ENCODE measurements at places on chromosomes 3 and 15. TPM values are rescaled to one million over a fixed set of nuclear protein-coding genes. Genes with fewer than 3 reads are reported as not detected.

DNA sequence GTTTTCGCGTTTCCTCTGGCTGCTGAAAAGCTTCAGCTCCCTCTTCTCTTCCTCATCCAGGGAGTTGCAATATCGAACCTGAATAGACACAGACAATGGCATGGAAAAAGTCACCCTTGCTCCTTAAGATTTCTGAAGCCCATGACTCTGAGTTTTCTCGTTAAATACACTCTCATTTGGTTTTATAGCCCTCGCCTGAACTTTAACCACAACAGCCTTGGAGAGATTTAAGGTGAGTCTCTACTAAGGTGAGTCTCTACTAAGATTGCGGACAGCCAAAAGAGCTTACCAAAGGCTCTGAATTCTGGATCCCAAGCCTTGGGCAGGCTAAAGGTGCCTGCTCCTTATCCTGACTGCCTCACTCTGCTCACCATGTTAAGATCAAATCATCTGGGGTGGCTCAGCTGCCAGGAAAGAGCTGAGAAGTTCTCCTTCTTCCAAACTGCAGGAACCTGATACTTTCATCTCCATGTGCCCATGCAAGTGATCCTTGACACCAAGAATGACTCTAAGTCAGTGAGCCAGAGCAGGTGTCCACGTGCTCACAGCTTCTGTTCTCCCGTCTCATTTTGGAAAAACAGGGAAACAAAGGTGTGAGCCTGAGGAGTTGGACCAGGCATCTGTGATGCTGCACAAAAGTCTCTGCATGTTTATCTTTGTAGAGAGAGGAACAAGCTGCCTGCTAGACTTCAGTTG is 65.1 kb downstream of the PRICKLE2 start:
- no peak overlapping the region for H3K27ac ChIP-seq
- H3K4me1 ChIP-seq: peaks cover 5% of the 10 kb centered on the region
- DNase-seq: no peak
- peaks cover 14% of the 10 kb centered on the region for H3K36me3 ChIP-seq
- no peaks in the 10 kb centered on the region for H3K27me3 ChIP-seq

DNA sequence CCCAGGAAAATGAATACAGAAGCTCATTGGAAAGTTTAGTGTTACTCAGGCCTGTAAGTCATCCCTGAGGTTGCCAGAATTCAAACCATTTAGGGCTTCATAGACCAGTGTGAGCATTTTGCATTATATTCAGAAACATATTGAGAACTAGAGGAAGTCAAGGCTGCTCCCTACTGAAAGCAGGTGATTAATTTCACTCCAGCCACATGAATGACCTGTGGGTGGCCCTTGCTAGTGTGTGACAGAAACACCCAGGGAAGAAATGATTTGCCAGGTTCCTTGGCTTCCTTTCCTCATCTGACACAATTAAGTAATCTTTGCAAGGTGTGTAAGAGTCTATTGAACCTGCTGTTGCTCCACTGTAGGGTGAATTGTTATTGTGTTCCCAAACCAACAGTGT is 61.8 kb downstream of the GAP43 start:
- no peak overlapping the region for H3K4me3 ChIP-seq
- no peaks in the 10 kb centered on the region for H3K4me1 ChIP-seq
- no peaks in the 10 kb centered on the region for H3K36me3 ChIP-seq
- no peaks in the 10 kb centered on the region for H3K27me3 ChIP-seq
- no peak for DNase-seq
- H3K27ac ChIP-seq: no peak overlapping the region

DNA sequence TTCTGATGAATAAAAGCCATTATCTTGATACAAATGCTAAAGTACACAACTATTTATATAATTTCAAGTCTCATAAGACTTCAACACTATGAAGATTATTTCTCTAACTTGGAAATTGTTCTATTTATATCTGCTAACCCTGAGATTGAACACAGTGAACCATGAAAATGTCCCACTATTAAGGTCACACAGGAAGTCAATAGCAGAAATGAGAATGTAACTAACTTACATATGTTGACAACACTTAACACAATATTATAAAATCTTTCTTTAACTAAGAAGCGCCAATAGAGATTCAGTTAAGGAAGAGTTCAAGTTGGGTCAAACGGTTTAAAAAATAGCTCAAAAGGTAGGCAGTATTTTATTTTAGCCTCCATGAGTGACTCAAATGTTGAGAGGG is 551.8 kb upstream of the CBLB start:
- no peak overlapping the region for H3K27ac ChIP-seq
- no peak for DNase-seq
- no peaks in the 10 kb centered on the region for H3K4me1 ChIP-seq
- no peaks in the 10 kb centered on the region for H3K36me3 ChIP-seq
- no peaks in the 10 kb centered on the region for H3K27me3 ChIP-seq
- no peak overlapping the region for H3K4me3 ChIP-seq

The GATM gene
- 9.0 TPM for total RNA-seq

GRCh38 chr3:53900666-53901331 is 9.1 kb upstream of the SELENOK start:
- no peak overlapping the region for H3K27ac ChIP-seq
- no peak for DNase-seq
- no peaks in the 10 kb centered on the region for H3K27me3 ChIP-seq
- H3K4me3 ChIP-seq: no peak overlapping the region
- H3K4me1 ChIP-seq: no peaks in the 10 kb centered on the region

The SPTSSB gene
- 1.4 TPM for total RNA-seq

DNA sequence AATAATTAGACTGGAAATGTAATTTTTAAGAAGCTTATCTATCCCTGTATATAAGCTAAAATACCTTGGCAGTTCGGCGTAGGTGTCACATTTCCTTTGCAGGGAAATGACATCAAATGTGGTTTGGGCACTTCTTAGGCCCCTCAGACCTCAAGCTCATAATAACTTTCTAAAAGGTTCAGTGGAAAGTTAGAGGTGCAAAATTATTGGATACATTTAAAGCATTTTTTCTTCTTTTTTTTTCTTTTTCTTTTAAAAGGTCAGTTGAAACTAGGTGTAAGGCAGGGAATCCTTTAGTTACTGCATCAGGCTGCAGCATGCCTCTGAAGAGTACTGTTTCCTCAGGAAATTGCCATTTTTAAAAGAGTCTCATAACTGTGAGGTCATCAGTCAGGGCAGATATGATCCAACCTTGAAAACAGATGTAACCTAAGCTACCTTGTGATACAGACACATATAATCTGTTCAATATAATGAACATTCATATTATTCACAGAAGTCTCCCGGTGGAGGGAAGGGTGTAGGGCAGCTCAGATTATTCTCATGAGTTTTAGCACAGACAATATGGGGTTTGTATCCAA is 4.8 kb downstream of the SACM1L start:
- DNase-seq: no peak
- H3K27ac ChIP-seq: no peak overlapping the region
- peaks cover 3% of the 10 kb centered on the region for H3K4me1 ChIP-seq
- peaks cover 30% of the 10 kb centered on the region for H3K36me3 ChIP-seq
- H3K4me3 ChIP-seq: no peak overlapping the region
- H3K27me3 ChIP-seq: no peaks in the 10 kb centered on the region

DNA sequence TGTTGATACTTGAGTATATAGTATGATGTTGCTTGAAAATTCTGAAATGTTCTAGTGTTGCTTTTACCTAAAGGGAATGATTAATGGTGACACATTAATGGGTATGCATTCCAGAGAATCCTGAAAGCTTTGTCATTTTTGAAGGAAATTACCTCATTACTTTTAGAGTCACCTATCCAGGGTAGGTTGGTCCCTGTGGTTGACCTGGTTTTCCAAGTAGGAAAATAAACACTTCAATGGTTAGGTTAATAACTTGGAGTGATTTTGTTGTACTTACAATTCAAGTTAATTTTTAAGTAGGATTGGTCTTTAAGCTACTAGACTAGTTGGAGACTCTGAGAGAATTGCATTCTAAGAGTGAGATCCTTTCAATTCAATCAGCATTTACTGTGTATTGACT is 31.0 kb downstream of the MITF start:
- no peaks in the 10 kb centered on the region for H3K27me3 ChIP-seq
- H3K4me1 ChIP-seq: no peaks in the 10 kb centered on the region
- no peak overlapping the region for H3K4me3 ChIP-seq
- DNase-seq: no peak
- no peak overlapping the region for H3K27ac ChIP-seq
- no peaks in the 10 kb centered on the region for H3K36me3 ChIP-seq

The CCDC33 gene
- total RNA-seq: 4.5 TPM

Data from H9 (cell line).